ENCODE measurements at places on chromosomes 11 and 22. TPM values are rescaled to one million over a fixed set of nuclear protein-coding genes. Genes with fewer than 3 reads are reported as not detected.

DNA sequence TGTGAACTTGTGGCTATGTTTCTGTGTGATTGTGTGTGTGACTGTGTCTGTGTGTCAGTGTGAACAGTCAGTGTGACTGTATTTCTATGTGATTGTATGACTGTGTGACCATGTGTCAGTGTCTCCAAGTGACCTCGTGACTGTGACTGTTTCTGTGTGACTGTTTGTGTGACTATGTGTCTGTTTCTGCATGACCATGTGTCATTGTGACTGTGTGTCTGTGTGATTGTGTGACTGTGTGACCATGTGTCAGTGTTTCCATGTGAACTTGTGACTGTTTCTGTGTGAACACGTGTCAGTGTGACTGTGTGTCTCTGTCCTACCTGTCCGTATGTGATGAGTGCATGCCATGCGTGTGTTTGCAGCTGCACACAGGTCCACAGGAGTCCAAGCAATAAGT is 8.8 kb upstream of the PKNOX2 start:
- DNase-seq, result no peak

DNA sequence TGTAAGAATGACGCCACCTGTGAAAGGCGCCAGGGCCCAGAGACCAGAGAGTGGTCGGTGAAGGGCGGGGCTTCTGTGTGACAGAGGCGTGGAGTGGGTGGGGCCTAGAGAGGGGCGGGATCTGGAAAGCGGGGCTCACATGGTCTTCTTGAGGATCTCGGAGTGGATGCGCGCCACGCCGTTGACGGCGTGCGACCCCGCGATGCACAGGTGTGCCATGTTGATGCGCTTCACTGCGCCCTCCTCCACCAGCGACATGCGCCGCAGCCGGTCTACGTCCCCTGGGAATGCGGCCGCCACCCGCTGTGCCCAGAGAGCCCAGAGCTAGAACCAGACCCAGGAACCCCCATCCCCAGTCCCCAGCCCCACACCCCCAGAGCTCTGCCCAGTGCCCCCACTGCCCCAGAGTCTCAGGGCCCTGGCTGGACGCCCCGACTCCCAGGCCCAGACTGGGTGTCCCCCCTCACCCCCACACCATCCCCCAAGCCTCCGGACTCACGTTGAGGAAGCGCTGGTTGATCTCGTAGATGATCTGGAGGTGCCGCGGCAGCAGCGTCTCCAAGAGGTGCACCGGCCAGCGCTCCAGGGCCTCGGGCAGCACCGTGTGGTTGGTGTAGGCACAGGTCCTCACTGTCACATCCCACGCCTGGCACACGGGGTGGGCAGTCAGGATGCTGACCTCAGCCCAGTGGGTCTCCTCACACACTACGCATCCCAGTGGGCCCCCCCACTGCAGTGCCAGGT is 6.2 kb downstream of the PYGM start:
- no peak for DNase-seq

- no peak for DNase-seq
These were observed 242.9 kb downstream of the NELL1 start for GRCh38 chr11:20912065-20912821.

The CHRM4 gene
- total RNA-seq, result not detected

DNA sequence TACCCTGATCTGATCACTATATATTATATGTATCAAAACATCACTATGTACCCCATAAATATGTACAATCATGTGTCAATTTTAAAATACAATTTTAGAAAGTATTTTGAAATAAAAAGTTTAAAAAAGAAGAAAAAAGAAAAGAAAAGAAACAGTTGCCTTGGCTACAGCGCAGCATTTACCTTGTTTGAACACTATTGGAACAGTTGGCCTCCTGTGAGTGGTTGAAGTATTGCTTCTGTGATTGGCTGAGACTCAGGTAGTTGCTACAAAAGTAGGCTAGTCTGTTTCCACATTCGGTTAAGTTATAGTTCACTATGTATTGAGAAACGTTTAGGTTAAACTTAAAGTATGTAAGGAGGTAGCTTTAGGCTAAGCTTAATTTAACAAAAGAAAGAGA is 7.9 kb upstream of the DTX4 start:
- DNase-seq, result no peak

- no peak for DNase-seq
These were observed 30.7 kb downstream of the BUD13 start for GRCh38 chr11:116742104-116742503.

- DNase-seq, result no peak
These were observed 192.1 kb downstream of the IGLL1 start for GRCh38 chr22:23387827-23388516.

DNA sequence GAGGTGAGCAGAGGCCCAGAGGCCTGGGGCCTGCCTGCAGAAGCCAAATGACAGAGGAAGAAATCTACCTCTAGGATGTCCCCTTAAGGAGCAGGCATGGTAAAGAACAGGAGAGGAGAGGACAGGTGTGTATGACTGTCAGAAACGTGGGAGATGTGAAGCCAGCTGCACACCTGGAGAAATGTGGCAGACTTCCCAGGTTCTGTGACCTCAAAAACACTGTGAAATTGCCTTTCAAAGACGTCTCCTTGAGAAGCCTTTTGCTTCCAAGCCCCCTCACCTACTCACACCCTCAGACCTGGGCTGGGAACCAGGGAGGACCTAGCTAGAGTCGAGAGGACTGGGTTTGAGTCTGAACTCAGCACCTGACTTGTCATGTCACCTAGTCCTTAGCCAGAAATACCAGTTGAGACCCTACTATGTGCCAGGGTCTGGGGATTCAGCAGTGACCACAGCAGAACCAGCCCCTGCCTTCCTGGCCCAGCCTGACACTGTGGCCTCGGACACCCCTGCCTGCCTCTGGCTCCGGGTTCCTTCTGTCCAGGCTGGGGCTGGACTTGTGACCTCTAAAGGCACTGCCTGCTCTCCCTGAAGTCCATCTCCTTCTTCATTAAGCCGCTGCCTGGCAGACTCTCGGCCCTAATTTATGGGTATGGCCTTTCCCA is 5.6 kb downstream of the TPBGL start:
- DNase-seq, result no peak

The PVALB gene
- not detected for total RNA-seq

The SESN3 gene
- 19.0 TPM for total RNA-seq

- DNase-seq, result no peak
These were observed 83.9 kb downstream of the PTPRJ start for GRCh38 chr11:48064306-48064705.

The TMEM123 gene
- 169 TPM for total RNA-seq

DNA sequence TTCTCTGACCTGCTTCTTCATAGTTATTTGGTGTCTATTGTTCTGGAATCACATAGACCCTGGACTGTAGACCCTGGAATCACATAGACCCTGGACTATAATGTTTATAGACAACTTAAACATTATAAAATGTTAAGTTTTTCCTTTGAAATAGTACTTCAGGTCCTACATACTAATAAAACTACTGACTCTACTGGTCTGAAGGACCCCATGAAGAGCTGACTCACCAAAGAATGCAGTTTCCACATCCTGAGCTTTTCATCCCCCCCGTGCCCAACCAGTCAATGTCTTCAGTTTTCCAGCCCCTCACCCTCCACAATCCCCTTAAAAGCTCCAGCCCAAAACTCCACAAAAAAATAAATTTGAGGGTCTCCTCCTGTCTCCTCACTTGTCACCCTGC is 6.6 kb upstream of the PLEKHA7 start:
- no peak for DNase-seq
